ENCODE measurements at places on chromosomes 5 and 9.

DNA sequence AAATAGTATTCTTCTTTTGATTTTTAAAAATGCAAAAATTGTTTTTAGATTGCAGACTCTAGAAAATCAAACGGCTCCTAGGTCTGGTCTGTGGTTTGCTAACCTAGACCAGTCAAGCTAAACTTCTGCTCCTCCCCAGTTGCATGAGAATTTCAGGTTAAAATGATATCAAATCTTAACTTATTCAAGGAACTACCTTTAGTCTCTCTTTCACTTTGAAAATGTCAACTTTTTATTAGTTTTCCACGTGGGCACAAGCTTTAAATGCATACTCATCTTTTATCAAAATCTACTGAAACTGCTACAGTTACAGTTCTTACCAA is 8.8 kb downstream of the CAMK4 start:
- no peak for DNase-seq

DNA sequence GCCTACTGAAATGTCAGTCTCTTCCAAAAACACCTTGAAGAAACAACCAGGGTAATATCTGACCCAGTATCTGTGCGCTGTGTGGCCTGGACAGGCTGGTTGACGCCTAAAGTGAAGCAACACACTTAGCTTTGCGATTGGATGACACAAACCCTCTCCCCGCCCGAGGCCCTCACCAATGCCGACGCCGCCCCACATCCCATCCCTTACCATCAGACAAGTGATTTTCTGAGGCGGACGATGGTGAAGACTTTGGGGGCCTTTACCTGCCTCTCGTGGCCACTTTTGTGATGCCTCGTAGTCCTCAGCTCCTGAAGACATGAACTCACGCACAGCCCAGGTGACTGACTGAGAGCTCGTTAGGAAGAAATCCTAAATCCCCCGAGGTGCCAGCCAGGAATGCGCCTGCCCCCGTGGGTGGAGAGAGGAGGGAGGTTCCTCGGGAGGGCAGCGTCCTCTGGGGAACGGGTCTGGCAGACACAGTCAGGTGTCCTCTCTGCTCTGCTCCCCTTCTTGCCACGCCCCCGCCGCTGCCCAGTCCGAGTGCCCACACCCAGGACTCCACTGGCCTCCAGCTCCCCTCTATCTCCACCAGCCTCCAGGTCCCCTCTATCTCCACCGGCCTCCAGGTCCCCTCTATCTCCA is 31.0 kb upstream of the RXRA start:
- no peak for DNase-seq

DNA sequence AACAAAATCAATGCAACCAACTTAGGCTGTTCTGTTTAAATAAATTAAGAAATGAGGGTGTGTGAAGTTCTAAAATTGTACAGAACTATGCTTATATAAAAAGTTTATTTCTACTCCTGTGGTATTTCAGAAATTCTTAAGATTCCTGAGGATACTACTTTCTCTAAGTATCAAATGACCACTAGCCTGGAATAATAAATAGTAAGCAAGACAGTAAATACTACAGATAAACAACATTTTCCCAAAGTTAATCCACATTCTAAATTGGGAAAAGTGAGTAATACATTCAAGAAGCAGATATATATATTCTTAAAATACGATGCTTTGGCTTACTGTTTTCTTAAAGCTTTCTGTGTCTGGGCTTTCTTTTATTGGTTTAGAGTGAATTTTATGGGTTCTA is 29.5 kb downstream of the CCNH start:
- DNase-seq: no peak

- DNase-seq: no peak
These were observed 70.3 kb upstream of the NEURL1B start for GRCh38 chr5:172570594-172571334.

GRCh38 chr9:137277329-137278041 is at the start of gene TOR4A:
Gene TOR4A, plus strand, starts transcription at chr9:137277726. Its CDS starts 964 bp downstream, at chr9:137278690.
- DNase-seq: no peak

- DNase-seq: no peak
These were observed 93.9 kb downstream of the SNX18 start for GRCh38 chr5:54611290-54611951.

DNA sequence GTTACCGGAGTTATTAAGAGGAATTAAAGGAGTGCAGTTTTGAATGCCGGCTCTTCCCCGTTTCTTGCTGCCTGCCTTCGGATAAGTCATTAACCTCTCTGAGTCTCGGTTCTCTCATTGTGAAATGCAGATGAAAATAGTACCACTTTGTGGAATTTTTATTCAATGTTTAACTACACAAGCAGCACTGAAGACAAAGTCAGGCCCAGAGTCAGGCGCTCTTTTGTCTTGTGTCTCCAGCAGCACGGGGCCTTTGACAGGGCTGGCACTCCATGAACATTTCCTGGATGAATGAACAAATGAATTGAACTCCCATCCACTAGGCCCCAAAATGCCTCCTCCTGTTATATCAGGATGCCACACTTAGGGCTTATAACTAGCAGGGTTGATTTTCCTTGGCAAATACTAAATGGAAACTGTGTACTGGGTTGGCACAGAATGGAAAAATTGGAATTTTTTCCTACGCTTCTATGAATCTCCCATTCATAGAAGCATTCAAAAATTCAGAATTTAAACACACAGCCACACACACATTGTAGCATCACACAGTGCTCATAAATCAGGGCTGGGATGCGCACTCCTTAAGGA is 332.8 kb downstream of the MLLT3 start:
- no peak for DNase-seq
